Testis (tissue), 5 donors: ENCODE measurements at places on chromosomes 16 and 17.
A peak's percentile ranks its signal among the peaks of the same experiment; 100 is the strongest.

DNA sequence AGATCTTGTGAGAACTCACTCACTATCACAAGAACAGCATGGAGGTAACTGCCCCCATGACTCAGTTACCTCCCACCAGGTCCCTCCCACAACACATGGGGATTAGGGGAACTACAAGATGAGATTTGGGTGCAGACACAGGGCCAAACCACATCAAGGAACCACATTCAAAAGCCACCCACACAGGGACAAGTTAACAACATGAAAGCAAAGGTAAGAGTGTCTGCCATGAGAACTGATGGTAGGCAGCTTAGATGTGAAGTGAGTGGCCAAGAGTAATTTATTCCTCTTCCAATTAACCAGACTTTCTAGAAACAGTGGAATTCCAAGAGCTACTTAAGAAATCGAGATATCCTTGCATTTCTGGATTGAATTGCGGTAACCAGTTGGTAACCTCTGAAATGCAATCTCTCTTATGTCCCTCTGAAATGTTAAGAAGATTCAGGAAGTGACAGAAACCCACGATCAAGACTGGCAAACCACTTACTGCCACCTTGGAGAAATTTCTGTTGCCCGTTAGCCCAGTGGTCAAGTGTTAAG, 167.4 kb upstream of the CACNG5 start:
- DNase-seq: no peak

GRCh38 chr17:977166-977565, 2.4 kb downstream of the NXN start:
- DNase-seq: no peak

DNA sequence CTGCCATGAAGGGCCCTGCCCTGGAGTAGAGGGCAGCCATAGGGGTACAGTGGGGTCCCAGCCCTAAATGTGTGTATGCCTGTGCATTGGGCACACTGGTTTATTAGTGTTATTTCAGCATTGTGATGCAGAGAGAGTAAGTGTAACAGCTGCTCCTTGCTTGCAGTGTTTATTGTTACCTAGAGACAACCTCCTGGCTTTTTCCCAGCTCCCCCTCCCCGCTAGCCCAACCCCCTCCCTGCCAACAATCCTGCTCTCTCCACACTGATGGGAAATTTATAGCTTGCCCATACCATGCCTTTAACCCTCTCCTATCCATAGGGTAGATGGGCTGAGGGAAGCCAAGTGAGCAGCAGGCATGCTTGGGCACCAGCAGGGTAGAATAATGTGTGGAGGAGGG, 51.3 kb downstream of the NEUROD2 start:
- no peak for DNase-seq

- peak; percentile 31 for DNase-seq
Observed at GRCh38 chr17:55758171-55758570, 7.3 kb downstream of the PCTP start.

DNA sequence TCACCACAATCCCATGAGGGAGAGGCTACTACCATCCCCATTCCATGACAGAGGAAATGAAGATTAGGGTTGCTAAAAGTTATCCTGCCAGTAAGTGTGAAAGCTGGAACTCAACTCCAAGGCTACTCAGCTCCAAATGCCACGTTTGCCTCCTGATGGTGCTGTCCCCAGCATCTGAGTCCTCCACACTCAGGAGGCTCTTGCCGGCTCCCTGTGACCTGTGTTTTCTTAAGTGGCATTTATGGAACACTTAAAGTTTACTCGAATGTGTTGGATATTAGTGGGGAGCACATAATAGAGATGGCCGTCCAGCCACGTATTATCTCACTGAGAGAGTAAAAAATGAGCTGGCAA, 267.9 kb downstream of the CBLN1 start:
- no peak for DNase-seq

DNA sequence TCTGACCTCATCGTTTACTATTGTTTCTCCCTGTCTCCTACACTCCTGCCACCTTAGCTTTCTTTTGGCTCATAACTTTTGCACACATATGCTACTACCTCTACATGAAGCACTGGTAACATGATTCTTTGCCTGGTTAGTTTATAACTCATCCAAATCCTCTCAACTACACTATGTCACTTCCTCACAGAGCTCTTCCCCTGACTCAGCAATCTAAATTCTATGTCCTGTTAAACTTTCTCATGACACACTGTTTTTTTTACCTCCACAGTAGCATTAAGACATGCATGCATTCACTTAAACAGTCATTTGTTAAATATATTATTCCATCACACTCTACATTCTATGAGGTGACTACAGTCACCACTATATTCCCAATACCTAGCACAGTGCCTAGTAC, 19.7 kb downstream of the APPBP2 start:
- no peak for DNase-seq

DNA sequence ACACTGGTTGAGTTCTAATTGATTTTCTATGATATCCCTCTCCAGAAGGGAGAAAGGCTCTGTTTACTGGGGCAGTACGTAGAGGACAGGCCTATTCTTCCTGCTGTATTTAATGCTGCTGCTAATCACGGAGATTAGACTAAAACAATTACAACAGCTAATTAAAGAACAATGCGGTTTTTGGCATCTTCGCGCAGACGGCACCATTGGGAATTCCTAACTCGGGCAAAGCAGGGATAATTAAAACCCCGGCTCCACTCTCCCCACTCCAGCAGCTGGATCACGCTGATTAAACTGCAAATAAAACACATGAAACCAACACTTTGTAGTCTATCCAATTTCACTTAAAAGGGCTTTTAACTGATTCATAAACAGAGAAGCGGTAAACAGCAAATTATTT, 147.6 kb downstream of the XYLT1 start:
- DNase-seq: no peak

GRCh38 chr17:40922239-40922638, 15.2 kb downstream of the KRT23 start:
- peak; percentile 46 for DNase-seq

DNA sequence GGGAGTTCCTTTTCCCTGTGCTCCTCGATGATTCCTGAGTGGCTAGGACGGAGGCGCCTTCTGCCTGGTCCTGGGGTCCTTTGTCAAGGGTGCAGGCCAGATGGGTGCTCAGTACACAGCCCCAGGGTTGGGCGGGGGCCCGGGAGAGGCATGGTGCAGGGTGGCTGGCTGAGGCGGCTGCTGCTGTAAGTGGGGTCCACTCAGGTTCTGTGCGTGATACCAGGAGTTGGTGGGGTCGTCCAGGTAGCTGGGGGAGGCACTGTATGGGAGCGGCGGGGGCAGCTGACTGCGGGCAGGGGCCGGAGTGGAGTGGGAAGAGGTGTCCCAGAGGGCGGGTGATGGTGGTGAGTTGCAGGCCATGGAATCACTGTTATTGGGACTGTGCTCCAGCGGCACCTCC, 3.6 kb downstream of the DLX3 start:
- DNase-seq: no peak

- DNase-seq: no peak
Observed at GRCh38 chr16:74271872-74272271, 24.7 kb upstream of the PSMD7 start.

GRCh38 chr16:77787452-77787851, 912 bp upstream of the VAT1L start:
- DNase-seq: no peak

DNA sequence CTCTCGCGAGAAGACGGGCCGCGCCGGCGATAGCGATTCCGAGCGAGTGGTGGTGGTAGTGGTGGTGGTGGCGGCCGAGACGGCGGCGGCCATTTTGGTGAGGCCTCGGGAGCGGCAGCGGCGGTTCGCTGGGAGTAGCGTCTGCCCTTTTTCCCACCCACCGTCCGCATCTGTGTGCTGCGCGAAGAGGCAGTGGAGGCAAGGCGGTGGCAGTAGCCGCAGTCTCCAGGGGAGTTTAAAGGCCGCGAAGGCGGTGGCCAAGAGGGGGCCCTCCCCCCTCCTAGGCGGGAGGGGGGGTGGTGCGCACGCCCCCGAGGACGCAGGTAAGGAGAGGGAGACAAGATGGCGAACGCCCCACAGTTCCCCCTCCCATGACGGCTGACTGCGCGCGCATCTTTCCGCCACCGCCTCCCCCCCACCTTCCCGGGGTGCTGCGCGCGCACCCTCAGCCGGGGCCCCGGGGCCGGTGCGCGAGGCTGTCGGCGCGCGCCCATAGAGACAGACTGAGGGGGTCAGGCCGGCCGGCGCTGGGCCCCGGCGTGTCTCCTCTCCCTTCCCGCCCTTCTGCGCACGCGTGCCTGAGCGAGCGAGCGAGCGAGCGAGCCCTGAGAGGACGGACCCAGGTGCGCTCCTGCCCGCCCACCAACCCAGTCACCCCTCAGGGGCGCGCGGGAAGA, 694 bp upstream of the SRCAP start:
- DNase-seq: peak; percentile 94

DNA sequence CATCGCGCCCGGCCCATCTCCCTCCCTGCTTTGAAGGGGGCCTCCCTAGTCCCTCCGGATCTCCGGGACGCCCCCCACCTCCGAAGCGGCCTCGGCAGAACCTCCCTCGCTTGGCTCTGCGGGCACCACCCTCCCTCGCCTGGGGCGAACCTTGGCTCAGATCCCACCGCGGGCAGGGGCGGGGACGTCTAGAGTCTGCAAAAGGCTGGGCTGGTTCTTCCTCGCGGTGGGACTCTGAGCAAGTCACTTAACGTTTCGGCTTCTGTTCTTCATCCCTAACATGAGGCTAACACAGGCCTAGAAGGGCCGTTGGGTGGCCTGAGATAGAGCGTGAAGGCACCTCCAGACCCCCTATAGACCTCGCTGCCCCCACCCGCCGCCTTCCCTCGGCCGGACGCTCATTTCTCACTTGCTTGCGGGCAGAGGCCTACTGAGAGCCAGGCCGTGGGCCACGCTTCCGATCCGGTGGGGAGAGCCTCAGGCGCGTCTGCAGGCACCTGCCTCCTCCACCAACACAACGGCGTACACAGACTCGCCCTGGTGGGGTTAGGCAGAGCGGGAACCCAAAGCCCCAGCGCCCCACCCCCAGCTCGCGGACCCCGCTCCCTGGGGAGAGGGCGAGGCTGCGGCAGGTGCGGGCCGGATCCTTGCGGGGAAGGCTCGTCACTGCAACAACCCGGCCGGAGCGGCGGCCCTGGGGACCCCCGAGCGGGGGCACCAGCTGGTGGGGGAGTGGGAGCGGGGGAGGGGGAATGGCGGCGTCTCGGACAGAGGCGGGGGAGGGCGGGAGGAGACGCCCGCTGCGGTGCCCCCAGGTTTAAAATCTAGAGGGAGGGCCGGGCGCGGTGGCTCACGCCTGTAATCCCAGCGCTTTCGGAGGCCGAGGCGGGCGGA, 5.4 kb downstream of the MYO1C start:
- DNase-seq: peak; percentile 86

DNA sequence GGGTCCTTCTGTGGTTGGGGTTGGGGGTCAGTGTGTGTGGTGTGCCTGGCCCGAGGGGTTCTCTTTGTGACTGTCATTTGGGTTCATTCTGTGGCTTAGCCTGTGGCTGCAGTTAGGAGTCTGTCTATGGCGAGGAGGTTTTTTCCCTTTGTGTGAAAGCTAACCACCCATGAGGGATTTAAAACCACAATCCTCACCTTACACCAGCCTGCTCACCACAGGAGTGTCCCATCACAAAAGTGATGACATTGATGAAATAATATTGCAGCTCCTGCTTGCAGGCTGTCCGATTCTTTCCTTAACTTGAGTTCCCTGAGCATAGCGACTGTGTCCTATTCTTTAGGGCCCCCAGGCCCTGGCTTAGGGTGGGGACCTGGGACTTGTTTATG, 113.6 kb downstream of the RAP1GAP2 start:
- DNase-seq: no peak

DNA sequence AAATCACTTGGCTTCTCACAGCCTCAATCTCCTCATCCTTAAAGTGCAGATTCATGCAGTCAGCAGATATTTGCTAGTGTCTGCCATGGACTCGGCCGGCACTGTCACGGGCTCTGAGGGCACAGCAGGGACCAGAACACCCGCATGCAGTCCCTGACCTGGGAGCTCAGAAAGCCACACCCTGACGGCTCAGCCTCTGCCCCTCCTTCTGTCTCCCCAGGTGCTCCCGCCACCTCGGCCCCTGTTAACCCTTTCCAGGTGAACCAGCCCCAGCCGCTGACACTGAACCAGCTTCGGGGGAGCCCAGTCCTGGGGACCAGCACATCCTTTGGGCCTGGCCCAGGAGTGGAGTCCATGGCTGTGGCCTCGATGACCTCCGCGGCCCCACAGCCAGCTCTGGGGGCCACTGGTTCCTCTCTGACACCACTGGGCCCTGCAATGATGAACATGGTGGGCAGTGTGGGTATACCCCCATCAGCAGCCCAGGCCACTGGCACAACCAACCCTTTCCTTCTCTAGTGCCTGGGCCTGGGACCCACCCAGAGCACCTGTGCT, 28.7 kb downstream of the B9D1 start:
- no peak for DNase-seq
